ENCODE measurements at places on chromosomes 4 and X. TPM values are rescaled to one million over a fixed set of nuclear protein-coding genes. Genes with fewer than 3 reads are reported as not detected.

Gene NR0B1
- not detected for polyA plus RNA-seq

Gene SYP
- polyA plus RNA-seq = 0.27 TPM

Gene LAS1L
- 51.3 TPM for polyA plus RNA-seq

Gene UBE2K
- polyA plus RNA-seq = 67.5 TPM

Gene OCIAD1
- 172 TPM for polyA plus RNA-seq
